Right lobe of liver (tissue), 6 donors: ENCODE measurements at places on chromosomes 4 and X. TPM values are rescaled to one million over a fixed set of nuclear protein-coding genes. Genes with fewer than 3 reads are reported as not detected.
A peak's percentile ranks its signal among the peaks of the same experiment; 100 is the strongest.

DNA sequence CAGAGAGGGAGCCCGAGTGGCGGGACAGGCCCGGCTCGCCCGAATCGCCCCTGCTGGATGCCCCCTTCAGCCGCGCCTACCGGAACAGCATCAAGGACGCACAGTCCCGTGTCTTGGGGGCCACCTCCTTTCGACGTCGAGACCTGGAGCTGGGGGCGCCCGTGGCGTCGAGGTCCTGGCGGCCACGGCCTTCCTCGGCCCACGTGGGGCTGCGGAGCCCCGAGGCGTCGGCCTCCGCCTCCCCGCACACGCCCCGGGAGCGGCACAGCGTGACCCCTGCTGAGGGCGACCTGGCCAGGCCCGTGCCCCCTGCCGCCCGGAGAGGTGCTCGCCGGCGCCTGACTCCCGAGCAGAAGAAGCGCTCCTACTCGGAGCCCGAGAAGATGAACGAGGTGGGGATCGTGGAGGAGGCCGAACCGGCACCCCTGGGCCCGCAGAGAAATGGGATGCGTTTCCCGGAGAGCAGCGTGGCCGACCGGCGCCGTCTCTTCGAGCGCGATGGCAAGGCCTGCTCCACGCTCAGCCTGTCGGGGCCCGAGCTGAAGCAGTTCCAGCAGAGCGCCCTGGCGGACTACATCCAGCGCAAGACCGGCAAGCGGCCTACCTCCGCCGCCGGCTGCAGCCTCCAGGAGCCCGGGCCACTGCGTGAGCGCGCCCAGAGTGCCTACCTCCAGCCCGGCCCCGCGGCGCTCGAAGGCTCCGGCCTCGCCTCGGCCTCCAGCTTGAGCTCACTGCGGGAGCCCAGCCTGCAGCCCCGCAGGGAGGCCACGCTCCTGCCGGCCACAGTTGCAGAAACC, 156.9 kb downstream of the SOWAHB start:
- DNase-seq: no peak

GRCh38 chrX:153665726-153666306, 7.8 kb downstream of the PNCK start:
- DNase-seq: no peak

- no peak for DNase-seq
Measured at GRCh38 chrX:111133389-111133788, 37.4 kb downstream of the PAK3 start.

GRCh38 chr4:7066006-7066405, 1.9 kb downstream of the GRPEL1 start:
- no peak for DNase-seq

DNA sequence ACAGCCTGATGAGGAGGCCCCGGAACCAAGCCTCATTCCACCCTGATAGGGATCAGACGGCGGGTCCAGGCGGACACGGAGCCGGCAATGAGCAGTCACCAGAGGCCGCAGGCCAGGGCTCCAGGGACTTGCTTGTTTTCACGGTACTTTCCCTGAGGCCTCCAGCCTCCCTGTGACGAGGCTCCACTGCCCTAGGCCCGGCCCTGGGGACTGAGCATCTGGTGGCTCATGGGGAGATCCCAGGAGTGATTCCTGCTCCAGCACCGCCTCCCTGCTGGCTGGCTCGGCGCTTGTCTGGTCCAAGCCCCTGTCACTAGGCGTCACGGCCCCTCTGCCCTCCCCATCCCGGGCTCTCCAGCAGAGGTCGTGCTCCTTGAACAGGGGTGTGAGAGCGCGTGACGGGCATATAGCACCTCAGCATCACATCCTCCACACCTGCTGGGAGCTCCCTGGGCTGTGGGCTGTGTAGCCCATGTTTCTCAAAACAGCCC, 14.1 kb downstream of the HTRA3 start:
- DNase-seq: no peak

DNA sequence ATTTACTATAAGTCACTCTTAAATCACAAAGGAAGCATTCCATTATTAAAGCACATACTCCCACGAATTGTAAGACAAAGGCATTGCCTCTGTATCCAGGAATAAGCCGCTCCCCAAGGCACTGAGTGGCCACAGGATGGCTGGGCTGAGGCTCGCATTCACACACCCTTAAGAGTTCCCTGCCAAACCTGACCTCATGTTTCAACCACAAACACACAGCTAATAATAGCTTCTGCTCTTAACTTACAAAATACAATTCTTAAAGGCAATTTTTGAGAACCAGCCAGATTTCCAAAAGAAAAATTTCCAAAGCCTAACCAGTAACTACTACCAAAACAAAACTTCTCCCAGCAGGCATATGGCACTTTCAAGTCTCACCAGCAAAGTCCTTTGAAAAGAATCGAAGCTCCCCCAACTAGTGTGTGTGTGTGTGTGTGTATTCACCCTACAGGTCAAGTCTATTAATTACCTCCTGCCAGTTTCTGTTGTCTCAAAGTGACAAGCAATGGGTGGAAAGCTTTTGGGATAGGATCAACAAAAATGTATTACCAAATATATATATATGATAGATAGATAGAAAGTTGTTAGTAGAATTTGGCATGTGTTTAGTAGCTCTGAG, 36.0 kb downstream of the ARHGAP6 start:
- no peak for DNase-seq

DNA sequence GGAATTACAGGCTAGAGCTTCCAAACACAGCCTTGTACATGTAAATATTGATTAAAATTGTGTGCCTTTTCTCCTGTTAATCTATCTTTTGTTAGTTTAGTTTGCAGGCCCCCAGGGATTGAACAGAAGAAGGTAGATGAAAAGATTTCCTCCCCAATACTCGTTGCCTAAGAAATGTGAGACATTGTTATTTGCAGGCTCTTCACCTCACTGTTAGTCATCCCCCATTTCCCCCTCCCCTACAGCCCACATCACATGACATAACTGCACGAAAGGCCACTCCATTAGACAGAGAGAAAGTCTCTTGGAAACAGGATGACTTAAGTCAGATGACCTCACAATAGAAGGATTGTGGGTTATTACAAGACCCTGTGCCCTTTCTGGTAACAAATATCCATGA, 13.3 kb upstream of the MID1 start:
- no peak for DNase-seq

DNA sequence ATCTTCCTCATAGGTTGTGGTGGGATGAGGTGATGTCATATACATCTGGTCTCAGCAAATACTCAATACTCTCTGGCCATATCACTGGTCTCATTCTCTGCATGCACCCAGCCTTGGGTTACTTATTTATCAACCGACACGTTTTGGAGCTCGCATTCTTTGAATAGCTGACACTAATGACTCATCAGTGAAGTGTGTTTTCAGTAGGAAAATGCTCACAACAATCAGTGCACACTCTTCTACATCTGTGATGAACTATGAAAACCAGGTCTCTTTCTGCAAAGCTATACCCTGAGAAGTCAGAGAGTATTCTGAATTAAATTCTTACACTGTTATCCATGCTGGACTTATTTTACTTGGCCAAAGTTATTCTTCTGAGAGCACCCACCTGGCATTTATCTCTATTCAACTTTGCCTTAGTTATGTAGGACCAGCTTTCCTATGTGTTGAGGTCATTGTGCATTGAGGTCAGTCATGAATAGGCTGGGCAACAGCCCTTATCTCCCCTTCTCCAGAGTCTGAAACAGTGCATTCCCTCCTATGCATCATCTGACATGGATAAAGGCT, 58.7 kb upstream of the DHX15 start:
- DNase-seq: no peak

- DNase-seq: peak; percentile 50
Measured at GRCh38 chr4:170853422-170854021, 763.8 kb upstream of the AADAT start.

DNA sequence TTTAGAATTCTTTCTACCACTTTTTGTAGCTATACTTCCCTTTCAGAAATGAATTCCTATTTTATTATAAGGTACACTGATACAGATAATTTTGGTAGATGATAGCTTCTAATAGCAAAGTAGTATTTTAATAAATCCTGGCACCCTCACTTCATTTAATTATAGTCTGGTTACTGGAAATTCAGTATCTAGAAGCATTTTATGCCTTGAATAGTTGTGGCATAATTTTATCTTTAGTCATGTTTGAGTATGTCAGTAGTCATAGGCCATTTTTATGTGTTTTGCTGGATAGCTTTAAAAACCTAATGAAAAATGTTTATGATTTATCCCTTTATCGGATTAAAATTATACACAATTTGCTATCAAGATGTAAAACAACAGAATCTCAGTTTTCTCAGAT, 92.3 kb downstream of the DIAPH2 start:
- DNase-seq: no peak

DNA sequence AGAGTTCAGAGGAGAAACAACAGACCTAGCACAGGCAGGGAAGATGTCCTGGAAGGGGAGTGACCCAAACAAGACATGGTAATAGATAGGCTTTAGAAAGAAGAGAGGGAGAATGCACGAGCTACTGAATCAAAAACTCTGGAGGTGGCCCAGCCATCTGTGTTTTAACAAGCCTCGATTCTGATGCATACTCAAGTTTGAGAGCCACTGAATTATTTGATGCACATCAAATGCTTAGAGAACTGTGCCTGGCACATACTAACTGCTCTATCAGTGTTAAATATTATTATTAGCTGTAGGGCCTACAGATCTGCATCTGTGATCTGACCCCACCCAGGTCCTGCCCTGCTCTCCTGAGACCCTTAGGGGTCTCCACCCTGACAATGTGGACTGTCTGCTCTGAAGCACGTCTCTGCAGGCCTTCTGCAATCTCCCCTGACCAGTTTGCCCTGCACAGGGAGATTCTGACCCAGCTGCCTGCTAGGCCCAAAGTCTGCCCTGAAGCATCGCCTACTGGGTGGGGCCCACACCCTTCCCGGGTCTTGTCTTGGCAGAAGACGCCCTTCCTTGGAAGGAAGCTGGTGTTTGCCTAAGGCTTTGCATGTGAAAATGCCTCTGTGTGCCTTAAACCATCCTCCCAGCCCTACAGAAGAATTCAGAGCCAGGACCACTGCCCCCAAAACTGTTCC, 201.5 kb upstream of the KLF3 start:
- DNase-seq: no peak

DNA sequence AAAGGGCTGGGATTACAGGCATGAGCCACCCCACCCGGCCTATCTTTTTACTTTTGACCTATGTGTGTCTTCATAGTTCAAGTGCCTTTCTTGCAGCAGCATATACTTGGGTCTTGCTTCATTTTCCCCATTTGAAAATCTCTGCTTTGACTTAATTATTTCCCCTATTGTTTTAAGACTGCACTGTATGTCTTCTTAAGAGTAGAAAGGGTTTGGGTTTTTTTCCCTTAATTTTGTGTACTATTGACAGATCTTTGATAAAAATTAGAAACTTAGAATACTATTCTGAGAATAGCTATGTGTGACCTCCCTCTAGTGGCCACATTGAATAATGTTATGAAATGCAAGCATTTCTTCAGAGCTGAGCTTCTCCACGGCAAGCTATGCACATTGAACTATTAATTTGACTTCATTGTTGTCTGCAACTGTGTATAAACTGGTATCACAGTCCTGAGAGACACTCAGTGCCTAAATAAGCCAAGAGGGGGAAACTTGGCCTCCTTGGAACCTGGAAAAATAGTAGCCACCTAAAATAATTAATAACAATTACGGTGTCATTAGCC, 8.7 kb upstream of the SLC25A4 start:
- DNase-seq: no peak

GRCh38 chr4:59339631-59340030, 1860.5 kb upstream of the ADGRL3 start:
- no peak for DNase-seq

GRCh38 chr4:40316782-40317635, 18.1 kb upstream of the CHRNA9 start:
- no peak for DNase-seq

GRCh38 chr4:183627979-183628588, 30.9 kb downstream of the RWDD4 start:
- no peak for DNase-seq

DNA sequence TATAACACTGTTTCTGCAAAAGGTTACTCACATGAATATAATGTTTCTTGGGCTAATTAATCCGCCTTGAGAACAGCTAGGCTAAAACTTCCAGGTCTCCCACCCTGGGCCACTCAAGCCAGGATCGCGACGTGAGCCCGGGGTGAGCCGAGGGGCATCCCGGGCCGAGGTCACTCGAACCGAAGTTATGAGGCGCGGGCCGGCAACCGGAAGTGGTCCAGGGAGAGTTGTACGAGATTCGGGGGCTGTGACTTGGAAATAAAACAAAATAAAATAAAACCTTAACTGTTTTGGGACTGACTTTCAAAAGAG, 317 bp downstream of the CMC4 start:
- DNase-seq: no peak

GRCh38 chr4:24419181-24420034, 164.9 kb downstream of the DHX15 start:
- peak; percentile 80 for DNase-seq

DNA sequence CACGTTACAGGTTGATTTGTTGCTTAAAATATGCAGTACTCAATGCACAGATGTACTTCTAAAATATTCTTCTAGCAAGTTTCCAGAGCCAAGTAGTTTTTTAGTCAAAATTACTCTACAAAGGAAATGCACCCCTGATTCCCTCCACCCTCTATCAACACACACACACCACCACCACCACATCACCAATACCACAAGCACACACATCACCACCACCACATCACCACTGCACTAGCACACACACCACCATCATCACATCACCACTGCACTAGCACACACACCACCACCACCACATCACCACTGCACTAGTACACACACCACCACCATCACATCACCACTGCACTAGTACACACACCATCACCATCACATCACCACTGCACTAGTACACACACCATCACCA, 105.2 kb upstream of the FRG1 start:
- no peak for DNase-seq

DNA sequence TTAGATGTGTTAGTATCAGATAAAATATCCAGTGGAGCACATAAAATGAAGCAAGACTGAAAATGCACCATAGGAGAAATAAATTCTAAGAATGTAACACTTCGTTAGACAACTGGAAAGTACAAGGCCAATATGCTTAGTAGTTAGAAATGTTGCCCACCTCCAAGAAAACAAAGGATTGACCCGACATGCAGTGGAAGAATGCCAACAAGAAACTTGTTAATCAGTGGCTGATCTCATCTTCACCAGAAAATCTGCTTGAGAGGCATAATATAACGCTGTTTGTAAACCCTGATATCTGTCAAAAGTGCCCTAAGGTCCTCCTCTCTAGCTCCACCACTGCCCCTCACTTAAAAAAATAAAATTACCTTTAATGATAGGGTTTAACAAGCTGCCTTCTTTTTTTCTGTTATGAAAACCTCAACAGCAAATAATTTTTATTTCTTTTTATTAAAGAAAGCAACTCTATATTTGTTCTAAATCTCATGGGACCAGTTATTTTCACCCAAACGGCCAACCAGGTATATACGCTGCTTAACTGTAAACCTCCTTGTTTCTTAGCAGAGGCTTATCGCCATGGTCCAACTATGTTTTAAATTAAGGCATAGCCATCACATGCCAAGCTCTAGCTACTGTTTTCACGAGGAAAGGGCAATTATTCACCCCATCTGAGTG, 1.8 kb downstream of the RASGEF1B start:
- no peak for DNase-seq

- DNase-seq: no peak
Measured at GRCh38 chr4:6767748-6768538, 14.6 kb upstream of the KIAA0232 start.

GRCh38 chr4:40547789-40548132, 81.9 kb downstream of the RBM47 start:
- no peak for DNase-seq

GRCh38 chr4:1910643-1911042, 39.5 kb downstream of the NSD2 start:
- DNase-seq: no peak

Gene TACC3
- 3.1 TPM for total RNA-seq

Gene FMR1NB
- total RNA-seq: not detected

Gene RIPPLY1
- total RNA-seq: 1.6 TPM

Gene ADH1B
- total RNA-seq: 3,048 TPM

Gene SPCS3
- total RNA-seq: 96.4 TPM

Gene GAGE1
- total RNA-seq: not detected

Gene ARX
- total RNA-seq: not detected

Gene FDCSP
- not detected for total RNA-seq
